ENCODE measurements at places on chromosomes 6 and 20.
A peak's percentile ranks its signal among the peaks of the same experiment; 100 is the strongest.

DNA sequence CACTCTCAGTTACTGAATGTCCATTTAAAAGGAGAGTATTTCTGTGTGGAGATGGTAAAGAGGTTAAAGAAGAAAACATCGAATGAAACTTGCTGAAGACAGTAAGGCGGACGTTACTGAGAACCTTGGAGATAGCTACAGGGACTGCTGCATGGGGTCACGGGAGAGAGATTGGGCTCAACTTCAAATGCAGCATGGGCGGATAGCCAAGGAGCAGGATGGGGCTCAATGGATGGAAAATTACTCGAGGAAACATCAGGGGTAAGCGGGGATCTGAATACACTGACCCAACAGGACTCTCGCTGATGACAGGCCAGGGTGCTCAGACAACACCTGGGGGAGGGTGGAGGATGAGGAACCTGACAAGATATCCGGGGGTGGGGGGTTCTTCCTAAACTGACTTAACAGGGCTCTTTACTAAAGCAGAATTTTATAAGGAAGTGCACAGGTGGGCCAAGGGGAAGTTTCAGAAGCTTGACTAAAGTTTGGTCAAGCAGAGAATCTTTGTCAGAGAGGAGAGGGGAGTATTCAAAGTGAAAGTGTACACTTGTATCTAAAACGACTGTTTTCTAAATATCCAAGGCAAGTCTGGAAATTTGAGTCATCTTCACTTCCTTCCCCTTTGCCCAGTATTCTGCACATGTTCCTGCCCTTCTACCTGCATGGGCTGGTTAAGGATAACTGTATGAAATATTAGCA lies 22.8 kb downstream of the ECT2L start:
- no peak for DNase-seq

- DNase-seq: no peak
Observed at GRCh38 chr6:169240125-169240524, 13.5 kb downstream of the THBS2 start.

GRCh38 chr6:1906609-1907008 lies 296.9 kb downstream of the FOXC1 start:
- DNase-seq: no peak

DNA sequence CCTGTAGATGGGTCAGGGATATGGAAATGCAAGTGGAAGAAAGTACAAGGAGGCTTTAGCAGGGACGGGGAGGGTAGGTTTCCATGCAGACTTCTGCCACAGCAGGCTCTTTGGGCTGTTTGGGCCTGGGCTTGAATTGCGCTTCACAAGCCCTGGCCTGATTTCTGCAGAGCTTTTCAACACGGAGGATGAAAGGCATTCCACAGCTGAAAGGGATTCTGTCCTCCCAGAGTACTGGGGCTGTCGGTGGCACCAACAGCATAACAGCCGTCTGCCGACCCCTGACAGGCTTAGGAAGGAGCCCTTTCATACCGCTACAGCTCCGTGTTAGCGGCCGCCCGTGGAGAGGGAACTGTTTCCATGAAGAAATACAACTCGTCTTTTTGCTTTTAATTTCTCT lies 22.9 kb upstream of the TBC1D7 start:
- no peak for DNase-seq

- no peak for DNase-seq
Observed at GRCh38 chr6:166494757-166495486, 91.6 kb downstream of the RAMACL start.

DNA sequence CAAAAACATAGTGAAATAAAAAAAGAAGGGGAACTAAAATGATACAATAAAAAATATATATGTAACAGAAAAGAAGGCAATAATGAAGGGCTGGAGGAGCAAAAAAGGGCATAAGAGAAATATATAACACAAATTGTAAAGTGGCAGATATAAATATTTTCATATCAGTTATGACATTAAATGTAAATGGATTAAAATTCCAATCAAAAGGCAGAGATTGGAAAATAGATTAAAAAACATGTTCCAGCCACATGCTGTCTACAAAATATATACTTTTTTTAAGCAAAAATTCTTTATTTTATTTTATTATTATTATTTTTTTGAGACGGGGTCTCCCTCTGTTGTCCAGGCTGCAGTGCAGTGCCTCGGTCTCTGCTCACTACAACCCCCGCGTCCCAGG lies 23.9 kb upstream of the NT5E start:
- no peak for DNase-seq

DNA sequence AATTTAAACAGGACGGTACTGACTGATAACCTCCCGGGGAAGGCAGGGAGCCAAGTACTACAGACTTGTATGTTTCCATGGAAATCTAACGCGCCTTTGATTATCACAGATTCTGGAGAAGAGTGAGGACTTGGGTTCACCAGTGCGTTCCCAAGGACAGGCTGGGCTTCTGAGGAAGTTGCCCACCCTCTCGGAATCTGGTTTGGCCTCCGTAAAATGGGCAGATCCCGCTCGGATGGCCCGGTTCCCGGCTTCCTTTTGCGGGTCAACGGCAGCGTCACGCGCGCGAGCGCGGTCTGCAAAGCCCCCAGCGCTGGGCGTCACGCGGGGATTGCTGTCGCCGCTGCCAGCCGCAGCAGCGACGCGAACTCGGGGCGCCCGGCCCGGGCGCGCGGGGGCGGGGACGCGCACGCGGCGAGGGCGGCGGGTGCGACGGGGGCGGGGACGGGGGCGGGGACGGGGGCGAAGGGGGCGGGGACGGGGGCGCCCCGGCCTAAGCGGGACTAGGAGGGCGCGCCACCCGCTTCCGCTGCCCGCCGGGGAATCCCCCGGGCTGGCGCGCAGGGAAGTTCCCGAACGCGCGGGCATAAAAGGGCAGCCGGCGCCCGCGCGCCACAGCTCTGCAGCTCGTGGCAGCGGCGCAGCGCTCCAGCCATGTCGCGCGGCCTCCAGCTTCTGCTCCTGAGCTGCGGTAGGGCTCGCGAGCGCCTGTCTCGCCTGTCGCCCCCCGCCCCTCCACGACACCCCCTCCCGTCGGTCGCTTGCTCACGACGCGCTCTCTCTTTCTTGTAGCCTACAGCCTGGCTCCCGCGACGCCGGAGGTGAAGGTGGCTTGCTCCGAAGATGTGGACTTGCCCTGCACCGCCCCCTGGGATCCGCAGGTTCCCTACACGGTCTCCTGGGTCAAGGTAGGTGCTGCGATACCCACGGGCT lies at the start of gene CD83:
Gene CD83, plus strand, starts transcription at position 615 of the 933 bp plus-strand sequence. Its CDS starts 40 bp downstream, at position 655.
- peak; percentile 97 for DNase-seq

GRCh38 chr6:36414481-36414880 lies 27.0 kb upstream of the ETV7 start:
- DNase-seq: no peak

DNA sequence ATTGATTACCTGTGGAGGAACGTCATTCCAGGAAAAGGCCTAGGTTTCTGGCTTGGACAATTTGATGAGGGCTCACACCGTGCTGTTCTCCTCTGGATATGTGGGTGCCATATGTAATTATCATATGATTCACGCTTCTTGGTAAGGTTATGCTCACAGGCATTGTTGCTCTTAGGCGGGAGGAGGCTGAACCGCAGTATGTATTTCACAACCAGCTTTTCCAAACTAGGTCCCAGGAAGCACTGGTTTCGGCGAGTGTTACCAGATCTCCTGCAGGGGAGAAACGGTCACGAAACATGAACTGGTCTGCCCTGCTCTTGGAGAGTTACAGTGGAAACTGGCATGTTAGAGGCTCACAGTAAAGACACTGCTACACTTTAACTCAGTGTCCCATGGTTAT lies 793 bp upstream of the FAM50B start:
- DNase-seq: no peak

DNA sequence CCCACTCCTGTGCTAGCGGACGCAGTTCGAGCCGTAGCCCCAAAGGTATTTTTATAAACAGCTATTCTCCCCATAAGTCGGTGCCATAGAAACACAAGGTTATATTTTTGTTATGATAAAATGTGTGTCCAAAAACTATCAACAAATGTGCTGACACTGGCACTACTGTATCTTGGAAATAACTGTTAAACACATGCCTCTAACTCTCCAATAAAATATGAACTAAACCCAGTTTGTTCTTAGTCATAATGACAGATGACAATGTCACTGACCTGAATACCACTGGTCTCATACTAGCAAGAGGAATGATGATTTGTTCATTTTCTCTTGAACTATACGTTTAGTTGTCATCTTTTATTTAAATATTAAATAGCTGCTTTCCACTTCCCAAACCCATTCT lies 51.4 kb upstream of the NUP153 start:
- DNase-seq: no peak

- DNase-seq: peak; percentile 10
Observed at GRCh38 chr6:81204731-81205130, 547.8 kb downstream of the TENT5A start.

GRCh38 chr6:57182017-57182432 lies 9.9 kb downstream of the BAG2 start:
- peak; percentile 18 for DNase-seq

DNA sequence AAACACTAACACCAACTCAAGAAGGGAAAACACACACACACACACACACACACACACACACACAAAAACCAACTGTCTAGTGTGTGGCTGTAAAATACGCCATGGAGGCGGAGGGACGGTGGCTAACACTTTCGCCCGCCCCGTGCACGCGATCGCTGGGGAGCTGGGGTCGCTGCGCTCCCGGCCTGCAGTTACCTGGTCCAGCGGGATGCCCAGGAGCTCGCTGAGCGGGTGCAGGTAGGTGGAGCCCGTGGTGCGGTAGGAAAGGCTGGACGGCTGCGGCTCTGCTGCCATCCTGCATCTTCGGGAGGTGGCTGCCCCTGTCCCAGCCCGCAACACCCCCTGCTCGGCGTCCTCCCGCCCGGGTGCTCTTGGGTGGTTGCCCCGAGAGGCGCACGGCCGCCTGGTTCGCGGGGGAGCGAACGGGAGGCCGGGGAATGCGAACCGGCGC lies 303 bp downstream of the MBOAT1 start:
- DNase-seq: no peak

DNA sequence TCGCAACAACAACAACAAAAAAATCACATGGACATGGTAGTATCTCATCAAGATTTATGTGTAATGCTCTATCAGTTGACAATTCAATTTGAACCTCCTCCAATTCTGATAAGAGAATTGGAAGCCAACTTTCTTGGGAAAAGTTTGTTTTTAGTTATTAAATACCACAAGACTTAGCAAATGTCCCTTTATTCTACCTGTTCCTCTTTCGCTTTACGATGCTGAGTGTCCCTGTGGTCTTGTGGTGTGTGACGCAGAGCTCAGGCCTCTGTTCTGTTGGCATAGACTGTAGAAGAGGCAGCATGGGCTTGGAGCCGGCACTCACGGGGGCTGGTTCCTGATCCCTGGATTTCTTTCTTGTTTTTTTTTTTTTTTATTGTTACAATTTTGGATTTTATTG lies 76.7 kb downstream of the PSMB1 start:
- DNase-seq: no peak

GRCh38 chr6:87824958-87825491 lies 123.0 kb upstream of the AKIRIN2 start:
- no peak for DNase-seq

DNA sequence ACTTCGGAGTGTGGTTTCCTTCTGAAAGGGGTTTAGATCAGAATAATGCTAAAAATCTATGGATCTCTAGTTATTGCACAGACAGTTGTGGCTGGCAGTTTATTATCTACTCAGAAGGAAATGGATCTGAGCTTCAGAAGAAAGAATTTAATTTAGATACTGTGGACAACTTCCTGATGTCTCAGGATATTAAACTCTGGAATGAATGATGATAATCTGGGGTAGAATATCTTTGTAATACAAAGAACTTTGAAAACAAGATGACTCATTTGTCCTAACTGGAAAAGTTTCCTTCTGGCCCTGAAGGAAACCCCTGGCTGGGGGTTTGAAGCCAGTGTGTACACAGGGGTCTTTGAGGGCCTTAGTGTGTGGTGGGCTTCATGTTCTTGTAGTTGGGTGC lies 78.0 kb downstream of the EDN3 start:
- no peak for DNase-seq

All from AG08396 (cell line).